Stimulated activated CD8-positive, alpha-beta memory T cell treated with anti-CD3 and anti-CD28 coated beads, Interleukin-15, amount 100 ng/mL, for 4 hours (primary cell): ENCODE measurements at places on chromosomes 4 and X.

- DNase-seq: no peak
Observed at GRCh38 chr4:187393531-187394344, 601.8 kb upstream of the ZFP42 start.

DNA sequence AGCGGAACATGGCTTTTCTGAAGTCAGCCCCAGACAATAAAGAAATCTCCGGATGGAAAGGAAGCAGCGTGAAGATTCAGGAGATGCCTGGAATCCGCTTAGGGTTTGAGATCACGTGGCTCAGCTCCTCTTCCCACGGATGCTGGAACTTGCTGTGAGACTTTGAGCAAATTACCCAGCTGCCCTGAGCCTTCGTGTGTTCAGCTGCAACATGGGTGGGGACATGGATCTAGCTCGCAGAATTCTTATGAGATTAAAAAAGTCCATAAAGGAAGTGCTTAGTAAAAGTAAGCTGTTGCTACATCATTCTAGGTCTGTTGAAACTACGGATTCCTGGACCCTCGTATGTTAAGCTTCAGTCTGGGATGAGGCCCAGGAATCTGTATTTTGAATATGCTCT, 55.7 kb upstream of the STIM2 start:
- no peak for DNase-seq

DNA sequence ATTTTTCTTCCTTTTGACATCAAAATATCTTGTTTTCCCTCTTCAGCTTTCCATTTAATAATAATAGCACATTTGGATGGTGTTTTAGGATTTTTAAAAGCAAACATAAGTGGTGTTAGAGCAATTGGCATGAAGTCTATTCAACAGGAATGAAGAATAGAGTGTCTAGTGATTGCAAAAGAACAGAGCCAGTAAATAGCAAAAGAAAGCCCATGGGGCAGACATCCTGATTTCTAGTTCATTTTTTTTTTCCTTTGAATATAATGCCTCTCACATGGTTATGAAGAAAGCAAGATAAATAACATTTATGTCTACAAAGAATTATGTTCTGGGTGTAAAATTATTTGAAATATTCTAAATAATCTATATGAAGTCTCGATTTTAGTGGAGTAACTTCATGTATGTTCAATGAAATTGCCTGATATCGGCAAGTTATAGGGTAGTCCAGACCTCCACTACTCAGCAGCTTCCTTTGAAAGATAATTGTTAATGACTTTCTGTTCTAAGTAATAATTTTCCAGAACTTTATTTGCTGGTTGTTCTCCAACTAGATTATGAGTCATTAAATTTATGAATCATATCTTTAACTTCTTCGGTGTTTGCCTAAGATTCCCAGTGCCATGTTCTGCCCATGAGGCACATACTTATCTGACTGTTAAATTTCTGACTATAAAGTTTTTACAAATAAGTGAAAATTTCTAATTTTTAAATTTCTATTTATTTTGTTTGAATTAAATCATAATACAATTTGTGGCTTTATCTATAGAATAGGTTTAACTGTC, 587.9 kb downstream of the TLL1 start:
- DNase-seq: no peak

DNA sequence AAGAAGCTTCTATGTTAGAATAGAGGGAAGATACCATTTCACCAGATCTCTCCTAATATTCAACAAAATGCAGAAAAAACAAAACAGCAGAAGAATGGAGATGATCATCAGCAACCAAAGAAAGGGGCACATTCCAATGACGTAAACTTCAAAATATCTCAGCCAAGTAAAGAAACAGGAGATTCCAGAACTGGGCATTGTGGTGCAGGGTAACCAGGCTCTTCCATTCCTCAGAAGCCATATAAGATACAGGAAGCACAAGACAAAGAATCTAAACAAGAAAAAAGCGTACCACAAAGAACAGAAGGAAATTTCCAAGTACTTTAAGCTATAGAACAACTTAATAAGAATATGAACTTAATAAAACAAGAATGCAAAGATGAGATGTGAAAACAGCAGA, 6.9 kb upstream of the ARMCX4 start:
- DNase-seq: no peak
